Inflammatory macrophage treated with lipopolysaccharide for 1 hour (primary cell): ENCODE measurements at places on chromosomes 1 and 21.

GRCh38 chr1:202047977-202048376, 37.6 kb downstream of the ELF3 start:
- no peak for DNase-seq

DNA sequence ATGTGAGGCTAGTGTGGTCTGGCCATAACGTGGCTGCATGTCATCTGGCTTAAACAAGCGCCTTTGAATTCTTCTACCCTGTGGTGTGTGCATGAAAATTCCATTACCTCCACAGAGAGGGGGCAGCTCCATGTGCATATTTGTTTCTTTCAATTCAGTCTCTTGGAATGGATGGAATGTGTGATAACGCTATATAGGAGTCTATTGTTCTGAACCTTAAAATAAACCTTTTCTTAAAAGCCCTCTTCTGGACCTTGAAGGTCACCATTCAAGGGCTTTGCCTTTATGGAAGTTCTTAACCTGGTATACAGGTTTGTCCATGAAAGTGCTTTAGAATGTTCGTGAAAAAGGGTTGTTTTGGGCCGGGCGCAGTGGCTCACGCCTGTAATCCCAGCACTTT, 118.2 kb upstream of the ADGRL2 start:
- DNase-seq, result no peak

GRCh38 chr1:11283151-11283550, 10.2 kb downstream of the UBIAD1 start:
- peak; percentile 67 for DNase-seq

DNA sequence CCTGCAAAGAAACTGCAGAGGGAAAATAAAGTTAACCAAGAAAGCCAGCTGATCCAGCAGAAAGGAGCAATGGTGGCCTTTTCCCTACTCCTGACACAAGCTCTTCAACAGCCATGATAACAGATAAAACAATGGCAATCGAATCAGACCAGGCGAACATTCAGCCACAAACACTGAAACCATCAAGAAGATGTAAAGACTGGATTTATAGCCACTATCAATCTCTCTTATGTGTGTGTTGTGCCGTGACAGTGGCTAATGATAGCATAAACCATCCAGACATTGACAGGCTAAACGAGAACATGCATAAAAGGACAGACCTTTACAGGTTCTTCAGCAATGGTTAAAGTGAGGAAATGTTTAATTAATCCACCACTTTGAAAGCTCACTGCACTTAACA, 78.1 kb upstream of the RAB4A start:
- DNase-seq, result no peak

GRCh38 chr1:227775841-227776240, 39.6 kb upstream of the PRSS38 start:
- no peak for DNase-seq

GRCh38 chr1:173758980-173759379, 44.2 kb downstream of the KLHL20 start:
- no peak for DNase-seq

GRCh38 chr1:245094954-245095353, 59.8 kb upstream of the KIF26B start:
- DNase-seq, result no peak

DNA sequence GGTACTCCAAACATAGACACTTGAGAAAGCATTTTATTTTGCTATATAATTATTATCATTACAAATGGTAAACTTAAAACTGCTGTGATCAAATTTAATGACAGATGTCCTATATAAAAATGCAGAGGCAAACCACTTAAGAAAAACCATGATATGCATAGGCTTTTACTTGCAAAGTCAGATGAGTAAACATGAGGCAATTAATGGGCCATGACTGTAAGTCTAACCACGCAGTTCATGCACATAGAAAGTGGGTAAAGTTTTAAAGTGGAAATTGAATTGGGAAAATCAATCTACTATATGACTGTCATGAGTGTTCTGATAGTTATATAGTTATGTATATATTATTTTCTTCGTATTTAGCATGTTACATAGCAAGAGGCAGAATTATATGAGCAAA, 219.2 kb downstream of the PTPRC start:
- no peak for DNase-seq

GRCh38 chr21:34989337-34990151, 59.6 kb downstream of the RUNX1 start:
- DNase-seq, result peak; percentile 76

DNA sequence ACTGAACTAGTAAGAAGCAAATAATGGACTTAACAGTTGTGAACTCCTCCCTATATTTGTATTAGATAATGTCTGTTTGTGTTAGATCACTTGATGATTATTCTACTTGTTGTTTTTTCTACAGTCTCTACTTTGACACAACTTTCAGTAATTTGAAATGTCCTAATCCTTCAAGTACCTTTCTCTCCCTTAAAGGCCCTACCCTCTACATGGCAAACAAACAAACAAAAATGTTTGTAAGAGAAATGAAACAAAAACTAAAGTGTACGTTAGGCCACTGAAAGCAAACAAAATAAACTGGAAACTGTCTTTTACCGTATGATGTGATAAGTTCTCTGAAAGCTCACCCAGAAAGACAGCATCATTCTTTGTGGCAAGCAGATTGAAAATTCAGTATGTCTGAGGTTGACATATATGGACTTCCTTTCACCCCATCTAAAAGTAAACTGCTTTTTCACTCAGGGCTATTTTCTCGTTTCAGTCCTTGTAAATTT, 255.9 kb upstream of the SNX7 start:
- no peak for DNase-seq

DNA sequence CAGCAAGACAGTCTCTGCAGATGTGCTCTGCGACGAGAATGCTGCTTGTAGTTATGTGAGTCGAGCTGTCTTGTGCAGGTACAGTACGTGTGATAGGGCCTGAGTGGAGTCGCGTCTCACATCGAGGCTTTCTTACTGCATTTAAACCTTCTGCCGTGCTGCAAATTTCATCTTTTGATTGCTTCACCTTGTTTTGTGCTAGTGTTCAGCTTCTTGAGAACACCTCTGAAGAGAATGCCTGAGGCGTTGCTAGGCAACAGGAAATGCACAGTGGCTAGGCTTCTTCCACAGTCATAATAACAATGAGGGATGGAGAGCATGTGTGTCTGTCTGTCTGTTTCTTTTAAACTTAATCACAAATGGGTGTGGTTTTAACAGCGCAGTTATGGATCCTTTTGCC, 52.9 kb downstream of the MRPS6 start:
- no peak for DNase-seq

GRCh38 chr1:171139890-171140289, 45.2 kb upstream of the FMO2 start:
- DNase-seq, result no peak

DNA sequence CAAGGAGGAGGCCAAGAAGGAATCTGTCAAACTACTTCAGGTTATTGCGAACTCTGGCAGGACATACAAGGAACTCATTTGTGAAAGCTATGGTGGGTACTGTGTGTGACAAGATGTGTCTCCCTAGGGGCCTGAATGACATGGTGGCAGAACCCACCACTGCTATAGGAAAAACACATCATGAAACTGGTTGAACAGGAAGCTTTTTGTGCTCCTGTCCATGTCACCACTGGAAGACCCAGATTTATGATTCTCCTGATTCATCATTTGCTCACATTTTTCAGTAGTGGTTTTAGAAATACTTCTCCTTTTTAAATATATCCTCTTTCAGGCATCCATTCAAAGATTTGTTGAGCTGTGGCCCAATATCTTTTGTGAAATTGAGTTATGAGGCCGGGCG, 23.6 kb downstream of the ARMH1 start:
- peak; percentile 54 for DNase-seq

DNA sequence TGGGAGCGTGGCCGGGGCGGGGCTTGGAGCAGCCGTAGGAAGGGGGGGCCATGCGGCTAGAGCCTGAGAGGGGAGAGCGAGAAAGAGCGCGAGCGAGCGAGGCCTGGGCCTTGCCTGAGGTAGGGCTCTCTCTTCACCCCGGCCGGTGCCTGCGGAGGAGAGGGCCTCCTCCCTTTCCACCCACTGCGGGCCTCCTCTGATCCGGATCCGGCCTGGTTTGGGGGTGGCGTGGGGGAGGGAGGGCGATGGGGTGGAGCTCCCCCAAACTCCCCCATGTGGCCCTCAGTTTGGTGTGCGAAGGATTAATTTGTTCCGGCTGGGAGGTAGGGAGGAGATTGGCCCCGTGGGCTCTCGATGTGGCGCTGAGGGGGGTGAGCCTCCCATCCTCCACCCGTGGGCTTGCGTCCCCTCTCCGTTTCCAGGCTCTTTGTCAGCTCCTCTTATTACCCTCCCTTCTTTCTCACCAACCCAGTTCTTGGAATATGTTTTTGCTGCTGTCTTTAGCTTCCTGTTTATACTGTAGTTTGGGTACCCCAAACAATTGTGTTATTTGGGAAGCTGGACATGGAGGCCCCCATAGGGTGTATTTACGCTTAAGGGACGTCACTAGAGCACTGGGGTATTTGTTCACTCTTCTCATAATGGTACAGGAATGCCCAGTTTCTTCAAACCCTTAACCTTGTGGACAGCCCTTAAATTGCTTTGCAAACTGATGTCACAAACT, 685 bp downstream of the UBAP2L start:
- peak; percentile 61 for DNase-seq

- no peak for DNase-seq
Measured at GRCh38 chr21:29367335-29367734, 68.6 kb downstream of the BACH1 start.

DNA sequence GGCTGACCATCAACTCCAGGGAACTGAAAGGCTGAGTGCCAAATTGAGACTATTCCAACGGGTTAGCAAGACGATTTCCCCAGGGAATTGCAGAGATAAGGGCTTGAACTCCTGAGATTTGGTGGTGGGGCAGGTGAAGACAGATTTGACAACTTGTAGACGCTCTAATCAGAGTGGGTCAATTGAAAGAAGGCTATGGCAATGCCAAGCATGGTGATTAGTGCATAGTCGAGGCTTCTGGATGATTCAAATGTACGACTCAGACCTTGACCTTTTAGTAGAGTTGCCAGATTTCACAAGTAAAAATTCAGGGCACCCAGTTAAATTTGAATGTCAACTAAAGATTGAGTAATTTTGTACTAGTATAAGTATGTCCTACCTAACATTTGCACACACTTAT, 302.1 kb upstream of the SPAG17 start:
- DNase-seq, result no peak

GRCh38 chr1:30300669-30301068, 422.7 kb downstream of the MATN1 start:
- DNase-seq, result no peak

- peak; percentile 70 for DNase-seq
Measured at GRCh38 chr1:222754366-222755139, 17.6 kb downstream of the FAM177B start.

DNA sequence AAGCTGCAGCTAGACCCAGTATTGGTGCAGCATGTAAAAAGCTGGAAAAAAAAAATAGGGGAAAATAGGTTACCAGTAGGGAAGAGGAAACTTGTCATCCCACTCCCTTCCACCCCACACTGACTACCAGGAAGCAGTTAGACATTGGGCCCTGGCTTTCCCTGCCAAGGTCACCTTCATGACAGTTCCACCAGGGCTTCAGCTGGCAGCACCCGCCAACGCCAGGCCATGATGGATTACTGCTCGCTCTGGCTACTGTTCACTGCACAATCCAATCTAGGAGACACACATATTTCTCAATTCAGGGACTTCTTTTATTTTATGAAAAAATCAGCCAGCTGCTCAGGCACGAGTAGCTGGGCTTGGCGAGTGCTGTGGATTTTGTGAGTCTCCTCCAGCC, 127.7 kb downstream of the DMRTA2 start:
- no peak for DNase-seq

- no peak for DNase-seq
Measured at GRCh38 chr1:116379057-116379630, 6.1 kb downstream of the ATP1A1 start.

- DNase-seq, result no peak
Measured at GRCh38 chr1:22688466-22688865, 22.2 kb upstream of the EPHB2 start.

DNA sequence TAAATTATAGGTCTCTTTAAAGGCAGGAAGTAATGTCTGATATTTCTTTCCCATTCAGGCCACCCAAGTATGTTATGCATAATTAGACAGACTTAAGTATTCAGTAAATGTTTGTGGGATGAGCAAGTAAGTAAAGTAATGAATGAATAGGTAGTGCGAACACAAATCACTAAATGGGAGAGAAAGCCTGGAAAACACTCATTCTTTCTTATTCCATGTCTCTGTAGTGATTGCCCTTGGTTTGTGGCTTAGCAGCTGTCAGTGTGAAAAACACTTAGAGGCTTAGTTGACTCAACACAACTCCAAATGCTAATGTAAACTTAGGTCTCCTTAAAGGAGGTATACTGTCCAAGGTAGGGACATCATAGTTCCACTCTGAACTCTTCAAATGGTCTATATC, 182.5 kb downstream of the ZC3H11B start:
- no peak for DNase-seq

- DNase-seq, result peak; percentile 46
Measured at GRCh38 chr1:27605796-27606707, 2.1 kb upstream of the AHDC1 start.

GRCh38 chr1:150568594-150568966, 10.8 kb downstream of the MCL1 start:
- DNase-seq, result no peak

GRCh38 chr1:116075990-116076389, 35.2 kb upstream of the MAB21L3 start:
- no peak for DNase-seq

DNA sequence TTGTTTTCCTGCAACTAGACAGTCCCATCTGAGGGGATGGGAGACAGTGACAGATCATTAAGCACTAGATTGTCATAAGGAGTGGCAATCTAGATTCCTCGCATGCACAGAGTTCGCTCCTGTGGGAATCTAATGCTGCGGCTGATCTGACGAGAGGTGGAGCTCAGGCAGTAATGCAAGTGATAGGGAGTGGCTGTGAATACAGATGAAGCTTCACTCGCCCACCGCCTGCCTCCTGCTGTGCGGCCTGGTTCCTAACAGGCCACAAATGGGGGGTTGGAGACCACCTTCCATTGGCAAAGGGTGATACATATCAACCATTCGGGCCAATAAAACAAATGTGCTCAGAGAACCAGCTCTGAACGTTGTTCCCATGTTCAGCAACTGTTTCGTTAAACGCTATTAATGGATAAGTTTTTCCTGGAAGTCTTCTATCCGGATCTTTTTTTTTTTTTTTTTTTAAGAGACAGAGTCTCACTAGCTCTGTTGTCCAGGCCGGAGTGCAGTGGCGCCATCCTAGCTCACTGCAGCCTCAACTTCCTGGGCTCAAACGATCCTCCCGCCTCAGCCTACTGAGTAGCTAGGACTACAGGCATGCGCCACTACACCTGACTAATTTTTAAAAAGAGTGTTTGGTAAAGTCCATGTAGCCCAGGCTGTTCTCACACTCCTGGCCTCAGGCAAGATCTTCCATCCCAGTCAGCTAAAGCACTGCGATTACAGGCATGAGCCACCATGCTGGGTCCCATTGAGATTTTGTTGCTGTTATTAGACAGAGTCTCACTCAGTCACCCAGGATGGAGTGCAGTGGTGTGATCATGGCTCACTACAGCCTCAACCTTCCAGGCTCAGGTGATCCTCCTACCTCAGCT, 8.7 kb upstream of the RSRP1 start:
- DNase-seq, result no peak
